ENCODE measurements at places on chromosomes 3 and 15.

GRCh38 chr3:170635385-170635735 is 49.5 kb upstream of the SLC7A14 start:
- no peak for DNase-seq

DNA sequence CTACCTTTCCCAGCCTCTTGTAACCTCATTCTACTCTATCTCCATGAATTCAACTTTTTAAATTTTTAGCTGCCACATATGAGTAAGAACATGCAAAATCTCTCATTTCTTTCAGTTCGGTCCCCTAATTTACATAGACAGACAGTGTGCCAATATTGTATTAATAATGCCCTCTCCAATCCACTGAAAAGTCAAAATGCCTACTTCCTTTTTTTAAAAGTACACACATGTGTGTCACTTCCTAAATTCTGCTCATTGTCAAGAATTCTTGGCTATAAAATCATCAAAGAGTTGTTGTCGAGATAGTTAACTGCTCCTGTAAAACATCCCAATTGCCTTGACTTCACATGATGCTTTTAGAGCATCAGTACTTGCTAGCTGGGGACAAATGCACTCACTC is 84.2 kb upstream of the IL12A start:
- peak; percentile 89 for DNase-seq

- no peak for DNase-seq
These were observed 1.3 kb downstream of the ADAM10 start for GRCh38 chr15:58748040-58748851.

- no peak for DNase-seq
These were observed at the start of gene STAB1 for GRCh38 chr3:52494886-52495495. STAB1 (plus strand) TSS chr3:52495338; CDS start chr3:52495414, 76 bp downstream.
